ENCODE measurements at places on chromosomes 5 and 9.

GRCh38 chr5:61993295-61993927 lies 312.6 kb upstream of the KIF2A start:
- no peak for DNase-seq

DNA sequence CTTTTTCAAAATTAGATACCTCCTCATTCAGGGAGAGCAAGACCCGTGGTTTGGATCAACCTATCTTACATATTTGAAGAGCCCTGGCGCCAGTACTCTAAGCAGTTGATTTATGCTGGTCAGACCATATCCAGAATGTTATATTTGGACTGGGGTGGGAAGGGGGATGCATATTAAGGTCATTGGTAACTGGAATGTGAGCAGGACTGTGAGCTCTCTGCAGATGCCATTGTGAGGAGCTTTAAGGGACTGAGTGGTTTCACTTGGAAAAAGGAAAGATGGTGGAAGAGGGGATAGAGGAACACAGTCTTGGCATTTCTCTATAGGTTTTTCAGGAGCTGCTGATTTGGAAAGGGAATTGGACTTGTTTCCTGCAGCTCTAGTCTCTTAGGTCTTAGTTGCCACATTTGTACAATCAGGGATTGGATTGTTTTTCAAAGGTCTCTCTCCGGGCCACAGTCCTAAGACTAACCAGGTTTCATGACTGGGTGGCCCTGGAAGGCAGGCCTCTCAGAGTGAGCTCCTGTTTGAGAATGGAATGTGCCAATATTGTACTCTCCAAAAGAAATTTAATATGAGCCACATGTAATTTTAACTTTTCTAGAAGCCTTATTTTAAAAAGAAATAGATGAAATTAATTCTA lies 25.8 kb upstream of the F2R start:
- DNase-seq = no peak

- no peak for DNase-seq
These were observed 66.5 kb upstream of the STC2 start for GRCh38 chr5:173394701-173395100.

- no peak for DNase-seq
These were observed 370.0 kb upstream of the CTNND2 start for GRCh38 chr5:12274236-12274635.

- no peak for DNase-seq
These were observed 54.3 kb downstream of the MTMR12 start for GRCh38 chr5:32258424-32258823.

DNA sequence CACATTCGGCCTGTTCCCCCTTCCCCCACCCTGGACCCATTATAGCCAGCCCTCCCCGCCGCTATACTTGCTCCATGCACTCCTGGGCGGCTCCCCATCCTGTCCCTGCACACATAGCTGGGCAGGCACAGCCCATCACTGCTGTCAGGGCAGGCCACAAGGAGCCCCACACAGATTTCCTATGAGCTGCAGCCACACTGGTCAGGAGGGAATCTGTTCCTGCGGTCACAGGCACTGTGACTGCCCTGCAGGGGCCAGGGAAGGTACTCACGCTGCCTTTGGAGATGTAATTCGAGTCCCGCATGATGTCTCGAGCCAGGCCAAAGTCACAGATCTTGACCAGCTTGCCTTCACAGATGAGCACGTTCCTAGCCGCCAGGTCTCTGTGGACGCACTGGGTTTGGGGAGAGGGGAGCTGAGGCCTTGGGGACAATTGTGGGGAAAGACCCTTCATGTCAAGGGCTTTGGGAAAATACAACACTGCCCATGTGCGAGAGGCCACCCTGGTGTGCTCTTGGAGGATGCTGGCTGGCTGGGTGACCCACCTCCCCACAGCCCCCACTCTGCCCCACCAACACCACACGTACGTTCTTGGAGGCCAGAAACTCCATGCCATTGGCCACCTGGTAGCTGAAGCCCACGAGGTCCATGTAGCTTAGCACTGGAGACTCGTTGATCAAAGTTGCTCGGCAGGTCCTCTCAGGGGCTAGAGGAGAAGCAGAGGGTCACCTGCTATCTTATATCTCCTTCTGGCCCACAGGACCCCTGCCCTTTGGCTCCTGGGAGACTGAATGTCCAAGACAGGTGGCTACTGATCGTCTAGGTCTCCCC lies 34.5 kb upstream of the CSF1R start:
- DNase-seq = no peak

Measured in NCI-H460 (cell line).